Left kidney (tissue), 8 donors: ENCODE measurements at places on chromosomes 16 and 17.

DNA sequence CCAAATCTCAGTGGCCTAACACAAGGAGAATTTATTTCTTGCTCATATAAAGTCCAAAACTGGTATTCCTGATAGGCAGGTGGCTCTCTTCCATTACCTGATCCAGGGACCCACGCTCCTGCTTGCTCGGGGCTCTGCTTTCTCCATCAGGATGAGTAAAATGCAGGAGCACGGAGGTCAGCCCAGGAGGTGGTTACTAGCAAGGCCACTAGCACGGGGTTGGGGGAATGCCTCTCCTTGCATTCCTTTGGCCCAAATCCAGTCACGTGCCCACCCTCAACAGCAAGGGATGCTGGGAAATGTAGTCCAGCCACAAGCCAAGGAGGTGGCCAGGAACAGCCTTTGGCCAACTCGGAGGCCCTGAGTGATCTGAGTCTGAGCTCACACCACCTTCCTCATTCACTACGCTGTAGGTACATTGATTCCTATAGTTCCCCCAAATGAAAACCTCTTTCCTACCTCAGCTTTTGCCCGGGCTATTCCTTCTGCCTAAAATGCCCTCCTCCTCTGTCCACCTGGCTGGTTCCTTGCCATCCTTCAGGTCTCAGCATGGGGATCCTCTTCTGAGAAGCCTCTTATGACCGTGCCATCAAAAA, 38.3 kb upstream of the HAPSTR1 start:
- DNase-seq: peak; percentile 48

- DNase-seq: no peak
Observed at GRCh38 chr16:10969615-10970014, 25.3 kb downstream of the CLEC16A start.

GRCh38 chr17:36932694-36933511, 4.4 kb upstream of the LHX1 start:
- no peak for DNase-seq

DNA sequence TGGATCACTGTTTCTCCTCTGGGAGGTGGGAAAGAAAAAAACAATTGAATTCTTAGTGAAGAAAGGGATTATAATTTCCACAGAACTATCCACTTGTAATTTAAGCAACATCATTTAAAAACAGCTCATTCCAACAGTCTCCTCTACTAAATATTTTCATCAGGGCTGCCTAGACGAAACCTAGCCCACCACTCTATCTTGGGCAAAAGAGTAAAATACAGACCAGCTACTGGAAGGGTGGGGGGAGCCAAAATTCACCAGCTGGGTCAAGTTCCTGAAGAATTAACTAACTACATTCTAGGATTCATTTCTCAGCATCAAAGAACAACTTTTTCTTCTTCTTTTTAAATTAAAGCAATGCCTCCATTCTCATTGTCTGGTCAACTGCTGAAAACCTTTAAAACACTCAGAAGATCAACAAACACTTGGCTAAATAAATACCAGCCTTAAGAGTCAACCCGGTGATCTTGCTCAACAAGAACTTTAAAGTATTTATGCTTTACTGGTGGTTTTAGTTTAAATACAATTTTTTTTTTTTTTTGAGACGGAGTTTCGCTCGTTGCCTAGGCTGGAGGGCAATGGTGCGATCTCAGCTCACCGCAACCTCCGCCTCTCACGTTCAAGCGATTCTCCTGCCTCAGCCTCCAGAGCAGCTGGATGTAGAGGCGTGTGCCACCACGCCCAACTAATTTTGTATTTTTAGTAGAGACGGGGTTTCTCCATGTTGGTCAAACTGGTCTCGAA, 25.2 kb downstream of the KANSL1 start:
- no peak for DNase-seq

DNA sequence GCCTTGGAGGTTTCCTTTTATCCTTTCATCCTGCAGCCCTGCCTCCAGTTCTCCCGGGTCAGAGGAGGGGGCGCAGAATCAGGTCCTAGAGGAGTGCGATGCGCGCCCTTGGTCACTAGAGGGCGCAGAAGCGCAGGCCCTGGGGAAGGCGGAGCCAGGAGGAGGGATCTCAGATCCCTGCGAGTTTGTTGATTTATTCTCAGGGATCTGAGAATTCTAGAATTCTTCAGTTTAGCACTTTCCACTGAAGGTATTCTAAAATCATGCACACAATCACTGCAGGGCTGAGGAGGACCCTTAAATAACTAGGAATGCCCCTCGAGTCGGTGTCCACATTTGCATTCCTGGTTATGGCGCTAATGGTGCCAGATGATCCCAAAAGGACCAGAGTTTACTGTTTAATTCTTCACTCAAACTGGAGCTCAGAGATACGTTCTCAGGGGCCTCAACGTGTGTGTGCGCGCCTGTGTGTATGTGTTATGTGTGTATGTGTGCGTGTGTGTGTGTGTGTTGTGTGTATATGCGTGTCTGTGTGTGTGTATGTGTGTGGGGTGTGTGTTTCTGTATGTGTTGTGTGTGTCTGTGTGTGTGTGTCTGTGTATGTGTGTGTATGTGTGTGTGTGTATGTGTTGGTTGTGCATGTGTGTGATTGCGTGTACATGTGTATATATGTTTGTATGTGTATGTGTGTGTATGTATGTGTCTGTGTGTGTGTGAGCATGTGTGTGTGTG, 6.9 kb upstream of the ELAC2 start:
- peak; percentile 67 for DNase-seq

DNA sequence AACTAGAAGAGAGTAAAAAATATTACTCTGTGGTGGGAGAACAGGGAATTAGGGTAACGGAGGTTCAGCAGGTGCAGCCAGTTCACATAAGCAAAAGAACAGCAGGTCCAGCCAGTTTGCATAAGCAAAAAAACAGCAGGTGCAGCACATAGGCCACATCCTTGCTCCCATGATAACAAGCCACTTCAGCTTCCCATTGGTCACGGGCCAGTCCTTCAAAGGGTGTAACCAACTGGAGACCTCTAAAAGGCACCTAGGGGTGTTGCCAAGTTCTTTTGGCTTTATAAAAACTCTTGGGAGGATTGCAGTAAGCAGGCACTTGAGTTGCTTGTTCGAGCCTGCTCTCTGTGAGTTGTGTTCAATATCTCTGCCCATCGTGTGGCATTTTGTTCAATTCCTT, 488.1 kb downstream of the XYLT1 start:
- DNase-seq: no peak

- DNase-seq: no peak
Observed at GRCh38 chr17:63930951-63931575, 1.1 kb downstream of the CD79B start.

DNA sequence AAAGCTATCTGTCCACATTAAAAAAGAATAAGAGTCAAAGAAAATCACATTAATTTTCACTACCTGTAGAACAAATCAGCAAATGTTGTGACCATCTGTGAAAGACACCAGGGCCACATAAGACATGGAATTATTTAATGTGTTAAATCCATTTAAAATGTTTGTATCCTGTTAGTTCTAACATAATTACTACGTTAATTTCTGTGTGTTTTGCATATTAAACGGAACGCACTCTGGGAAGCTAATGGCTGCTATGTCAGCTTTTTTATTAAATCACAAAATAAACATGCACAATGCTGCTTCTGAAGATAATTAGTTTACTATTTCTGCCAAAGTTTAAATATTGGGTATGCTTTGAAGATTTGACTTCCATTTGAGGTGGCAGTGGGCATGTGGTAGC, 1061.2 kb downstream of the CDH11 start:
- no peak for DNase-seq

DNA sequence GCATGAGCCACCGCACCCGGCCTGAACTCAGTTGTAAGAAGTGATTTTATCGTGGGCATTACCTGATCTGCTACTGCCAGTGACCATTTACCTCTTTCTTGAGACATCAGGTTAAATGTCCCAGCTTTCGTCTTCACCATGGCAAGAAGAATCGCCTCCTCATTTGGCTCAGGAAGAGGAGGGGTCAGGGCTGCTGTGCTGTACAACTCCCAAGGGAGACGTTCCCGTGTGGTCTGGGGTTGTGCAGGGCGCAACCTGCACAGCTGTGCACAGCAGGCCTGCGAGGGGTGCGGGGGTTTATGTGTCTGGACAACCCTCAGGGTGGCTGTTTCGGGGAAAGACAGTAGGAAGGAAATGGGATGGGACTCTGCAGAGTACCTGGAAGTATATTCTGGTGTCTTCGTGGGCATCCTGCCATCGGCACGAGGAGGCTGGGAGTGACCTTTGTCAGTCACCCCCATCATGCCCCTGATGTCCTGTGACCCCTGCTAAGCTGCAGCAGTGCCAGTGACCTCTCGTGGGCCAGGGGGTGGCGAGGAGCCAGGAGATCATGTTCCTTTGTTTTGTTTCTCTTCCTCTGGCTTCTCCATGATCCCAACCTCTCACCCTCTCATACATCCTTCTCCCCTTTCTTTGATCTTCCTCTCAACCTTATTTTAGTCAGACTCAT, 27.3 kb downstream of the CIBAR2 start:
- DNase-seq: no peak

- DNase-seq: no peak
Observed at GRCh38 chr17:37440424-37440823, 33.7 kb downstream of the TADA2A start.

DNA sequence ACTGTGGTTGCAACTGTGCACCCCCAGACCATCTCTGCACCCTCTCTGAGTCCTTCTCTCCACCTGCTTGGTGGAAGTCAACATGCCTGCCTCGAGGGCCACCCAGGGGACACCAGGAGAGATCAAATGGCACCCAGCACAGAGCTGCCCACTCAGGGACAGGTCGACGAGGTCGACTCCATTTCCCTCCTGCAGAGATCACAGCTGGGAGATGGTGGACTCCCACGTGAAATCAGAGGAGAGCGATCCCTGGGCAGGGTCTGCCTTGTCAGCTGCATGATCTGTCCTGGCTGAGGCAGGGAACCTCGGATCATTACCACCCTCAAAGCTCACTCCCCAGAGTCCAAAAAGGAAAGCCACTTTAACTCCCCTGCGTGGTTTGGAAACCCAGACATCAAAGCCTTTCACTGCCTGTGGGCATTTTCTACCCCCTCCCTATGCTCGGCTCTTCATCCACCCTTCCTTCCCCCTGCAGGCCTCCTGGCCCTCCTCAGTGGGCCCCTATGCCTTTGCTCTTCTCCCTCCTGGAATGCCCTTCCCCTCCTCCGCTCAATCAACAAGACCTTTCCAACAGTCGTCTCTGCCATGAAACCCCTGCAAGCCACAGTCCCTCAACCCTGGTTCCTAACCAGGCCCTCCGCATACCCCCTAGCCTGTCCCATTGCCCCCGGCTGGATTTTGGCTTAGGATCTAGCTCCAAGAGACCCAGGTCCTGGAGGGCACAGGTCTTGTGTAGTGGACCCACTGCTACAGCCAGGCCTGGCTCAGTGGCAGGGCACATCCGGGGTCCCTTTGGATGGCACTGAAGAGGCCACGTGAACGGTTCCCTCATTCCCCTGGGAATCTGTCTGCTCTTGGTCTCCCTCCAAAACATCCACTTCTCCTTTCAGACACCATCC, 103.8 kb upstream of the RPL38 start:
- no peak for DNase-seq

GRCh38 chr17:3802461-3803307, 1.7 kb upstream of the ITGAE start:
- peak; percentile 33 for DNase-seq

DNA sequence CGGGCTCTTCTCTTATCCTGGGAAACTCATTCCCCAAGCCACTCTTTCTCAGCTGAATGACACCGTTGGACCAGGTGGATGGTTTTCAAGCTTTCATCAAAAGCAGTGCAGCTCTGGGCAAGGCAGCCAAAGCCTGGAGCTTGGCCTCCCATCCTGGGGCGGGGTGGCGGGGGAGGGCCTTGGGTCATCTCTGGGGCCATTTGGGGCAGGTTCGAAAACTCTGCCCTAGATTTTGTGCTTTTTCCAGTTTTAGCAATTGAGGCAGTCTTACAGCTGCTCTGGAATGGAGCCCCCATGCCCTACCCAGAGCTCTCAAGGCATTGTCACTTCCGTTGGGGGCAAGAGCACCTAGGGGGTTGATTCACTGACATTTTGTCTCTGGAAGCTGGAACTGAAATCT, 9.1 kb downstream of the MPRIP start:
- DNase-seq: no peak
